ENCODE measurements at places on chromosomes 3 and 15.

GRCh38 chr15:68693071-68693470 is 114.3 kb downstream of the CORO2B start:
- peak; percentile 29 for DNase-seq

DNA sequence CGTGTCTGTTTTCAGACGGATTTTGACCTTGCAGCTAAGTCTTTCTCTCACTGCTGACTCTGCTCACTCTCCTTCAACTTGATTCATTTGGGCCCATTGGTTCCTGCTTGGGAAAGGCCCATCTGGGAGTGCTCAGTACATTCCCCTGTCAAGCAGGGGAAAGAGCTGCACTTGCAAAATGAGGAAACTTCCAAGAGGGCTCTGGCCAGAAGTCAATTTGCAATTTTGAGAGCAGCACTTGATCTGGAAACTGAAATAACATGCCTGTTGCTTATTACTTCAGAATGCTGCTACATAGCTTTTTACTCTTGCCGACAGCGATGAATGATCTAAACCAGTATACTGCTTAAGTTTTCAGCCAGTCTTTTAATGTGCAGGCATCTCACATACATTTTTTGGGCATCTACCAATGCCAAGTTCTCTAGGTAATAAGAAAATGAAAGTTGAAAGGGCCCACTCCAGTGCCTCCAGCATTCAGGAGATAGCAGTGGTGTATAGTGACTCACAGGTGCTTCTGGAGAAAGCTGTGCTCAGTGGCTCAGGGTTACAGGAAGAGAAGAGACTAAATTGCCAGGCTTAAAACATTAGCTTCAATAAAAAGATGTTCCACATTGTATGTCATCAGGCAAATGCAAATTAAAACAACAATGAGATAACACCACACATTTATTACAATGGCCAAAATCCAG is 70.1 kb upstream of the RORA start:
- DNase-seq, result no peak

GRCh38 chr15:38127306-38127771 is 125.3 kb upstream of the SPRED1 start:
- no peak for DNase-seq

DNA sequence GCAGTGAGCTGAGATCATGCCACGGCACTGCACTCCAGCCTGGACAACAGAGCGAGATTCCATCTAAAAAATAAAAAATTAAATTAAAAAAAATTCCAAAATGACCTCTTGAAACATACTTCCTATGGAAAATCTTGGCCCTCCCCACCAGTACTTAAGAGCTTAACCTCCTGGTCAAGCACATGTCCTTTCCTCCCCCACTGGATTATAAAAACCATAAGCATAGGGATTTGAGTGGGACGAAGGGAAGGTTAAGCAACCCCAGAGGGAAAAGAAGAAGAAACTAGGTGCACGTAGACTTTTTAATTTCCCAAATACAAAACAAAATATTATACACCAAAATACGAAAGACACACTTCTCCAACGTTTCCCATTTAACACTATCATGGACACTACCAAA is 25.3 kb downstream of the SLC4A7 start:
- no peak for DNase-seq

DNA sequence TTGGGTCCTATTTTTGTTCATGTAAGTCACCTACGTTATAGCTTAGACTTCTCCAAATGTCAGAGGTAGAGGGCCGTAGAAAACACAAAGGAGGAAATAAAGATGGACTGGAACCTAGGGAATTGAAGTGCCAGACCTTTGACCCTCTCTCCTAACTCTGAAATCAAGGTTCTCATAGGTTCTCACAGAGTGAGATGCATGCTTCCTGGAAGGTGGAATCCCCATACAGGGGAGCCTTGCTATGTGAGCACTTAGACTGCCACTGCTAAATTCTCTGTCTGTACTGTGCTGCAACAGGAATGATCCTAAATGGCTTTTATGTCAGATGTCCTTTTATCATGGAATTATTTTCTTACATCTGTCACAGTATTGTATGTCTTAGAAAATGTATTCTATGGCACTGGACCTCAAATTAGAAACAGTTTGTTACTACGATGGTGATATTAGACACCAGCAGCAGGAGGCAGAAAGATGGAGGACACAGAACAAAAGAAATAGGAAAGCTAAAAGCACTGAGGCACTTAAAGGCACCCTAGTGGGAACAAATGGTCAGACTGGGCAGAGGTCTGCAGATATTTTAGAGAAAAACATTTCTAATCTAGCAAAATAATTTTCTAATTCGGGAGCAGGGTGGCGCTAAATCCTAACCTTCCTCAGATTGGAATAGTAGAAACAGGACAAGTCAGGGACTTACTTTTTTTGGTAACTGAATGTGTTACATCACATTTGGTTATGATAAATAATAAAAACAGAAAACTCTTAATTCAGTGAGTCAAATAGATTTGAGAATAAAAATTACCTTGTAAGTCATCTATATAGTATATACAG is 60.2 kb upstream of the CDAN1 start:
- DNase-seq, result peak; percentile 19

Data from astrocyte of the spinal cord (primary cell).